Stimulated activated CD8-positive, alpha-beta memory T cell treated with anti-CD3 and anti-CD28 coated beads, Interleukin-7, amount 100 ng/mL, for 1 hour (primary cell): ENCODE measurements at places on chromosomes 1 and 21.

DNA sequence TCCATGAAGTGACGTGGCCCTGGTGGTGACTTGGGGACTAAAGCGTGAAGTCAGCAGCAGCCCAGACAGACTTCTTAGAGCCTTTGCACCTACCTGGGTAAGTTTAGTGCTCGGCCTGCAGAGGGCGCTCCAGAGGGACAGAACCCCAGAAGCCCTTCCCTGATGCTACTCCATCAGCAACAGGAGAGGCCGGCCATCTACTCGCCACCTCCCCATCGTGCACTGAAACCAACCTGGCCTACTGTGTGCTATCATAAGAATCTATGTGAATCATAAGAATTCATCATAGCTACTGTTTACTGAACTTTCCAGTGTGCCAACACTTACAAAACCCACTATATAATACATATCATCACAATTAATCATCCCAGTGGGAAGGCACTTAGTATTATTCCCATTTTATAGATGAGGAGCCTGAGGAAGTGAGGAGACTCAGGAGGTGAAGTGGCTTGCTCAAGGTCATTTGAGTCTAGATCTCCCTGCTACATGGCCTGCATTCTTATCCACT is 7.9 kb upstream of the EDN2 start:
- no peak for DNase-seq

DNA sequence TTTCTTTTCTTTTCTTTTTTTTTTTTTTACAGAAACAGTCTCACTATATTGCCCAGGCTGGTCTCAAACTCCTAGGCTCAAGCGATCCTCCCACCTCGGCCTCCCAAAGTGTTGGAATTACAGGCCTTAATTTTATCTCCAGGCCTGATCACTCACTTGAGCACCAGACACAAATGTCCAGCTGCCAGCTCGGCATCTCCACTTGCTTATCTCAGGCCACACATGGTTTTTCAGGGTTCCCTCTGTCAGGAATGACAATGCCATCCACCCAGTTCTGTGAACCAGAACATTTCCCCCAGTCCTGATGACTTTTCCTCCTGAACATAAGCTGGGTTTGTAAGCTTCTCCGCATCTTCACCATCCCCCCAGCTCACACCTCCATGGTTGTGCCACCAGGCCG is 44.6 kb upstream of the ZNF281 start:
- no peak for DNase-seq

DNA sequence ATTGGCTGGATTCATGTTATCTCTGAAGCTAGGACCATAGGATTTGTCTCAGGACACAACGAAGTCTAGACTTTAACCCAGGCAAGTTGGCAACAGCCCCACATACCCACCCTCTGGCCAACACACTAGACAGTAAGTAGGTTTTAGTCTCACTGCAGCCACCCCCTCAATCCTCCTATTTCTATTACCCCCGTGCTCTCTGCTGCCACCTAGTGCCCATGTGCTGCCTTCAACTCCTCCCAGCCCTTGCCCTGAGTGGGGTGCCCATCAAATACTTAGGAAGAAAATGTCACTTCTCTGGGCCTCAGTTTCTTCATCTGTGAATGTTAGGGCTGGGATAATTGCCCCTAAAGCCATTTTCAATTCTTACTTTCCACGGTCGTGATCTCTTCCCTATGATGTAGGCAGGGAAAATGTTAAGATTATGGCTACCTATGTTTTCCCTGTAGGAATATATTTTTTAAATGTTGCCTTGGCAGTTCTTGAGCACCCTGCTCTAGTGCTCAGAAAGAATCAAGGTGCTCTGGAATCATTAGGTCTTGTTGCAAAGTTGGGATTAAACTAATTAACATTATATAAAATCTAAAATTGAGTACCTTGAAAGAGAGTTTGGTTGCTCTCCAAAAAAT is 213.0 kb downstream of the LMX1A start:
- no peak for DNase-seq

GRCh38 chr1:12189328-12189682 is 22.5 kb downstream of the TNFRSF1B start:
- DNase-seq: no peak

DNA sequence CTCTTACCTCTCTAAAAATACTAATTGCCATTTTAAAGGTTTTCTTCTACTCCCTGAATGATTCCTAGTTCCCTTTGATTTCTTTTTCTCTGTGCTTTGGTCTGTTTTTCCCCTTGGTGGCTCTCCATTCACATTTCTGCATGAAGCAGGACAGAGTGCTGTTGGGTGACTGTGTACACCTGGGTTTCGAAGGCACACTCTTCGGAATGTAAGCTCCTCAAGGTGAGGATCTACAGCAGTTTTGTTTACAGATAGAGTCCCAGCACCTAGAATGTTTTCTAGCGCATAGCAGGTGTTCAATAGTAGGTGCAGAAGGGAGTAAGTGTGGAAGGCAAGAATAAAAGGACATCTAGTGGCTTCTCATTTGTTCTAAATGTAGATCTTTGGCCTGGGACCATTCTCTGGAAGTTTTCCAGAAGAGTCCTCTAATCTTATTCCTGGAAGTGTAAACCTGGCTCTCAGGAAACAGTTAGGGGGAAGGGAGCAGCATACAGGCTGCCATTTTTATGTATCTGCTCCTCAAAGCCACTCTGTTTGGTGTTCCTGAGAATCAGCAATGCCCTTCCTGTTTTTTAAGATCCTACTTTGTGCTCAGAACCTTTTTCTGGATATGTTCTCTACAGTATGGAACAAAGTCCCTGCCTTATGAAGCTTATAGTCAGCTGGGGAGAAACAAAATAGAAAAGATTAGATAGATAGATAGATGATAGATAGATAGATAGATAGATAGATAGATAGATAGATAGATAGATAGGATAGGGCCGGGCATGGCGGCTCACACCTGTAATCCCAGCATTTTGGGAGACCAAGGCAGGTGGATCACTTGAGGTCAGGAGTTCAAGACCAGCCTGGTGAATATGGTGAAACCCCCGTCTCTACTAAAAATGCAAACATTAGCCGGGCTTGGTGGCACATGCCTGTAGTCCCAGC is 22.8 kb upstream of the EFNA1 start:
- DNase-seq: no peak

- peak; percentile 54 for DNase-seq
Measured at GRCh38 chr1:8873506-8874229, 4.8 kb downstream of the ENO1 start.

- peak; percentile 23 for DNase-seq
Measured at GRCh38 chr1:223683586-223684487, 18.3 kb upstream of the CAPN8 start.

- DNase-seq: no peak
Measured at GRCh38 chr1:87325982-87326738, 2.5 kb upstream of the LMO4 start.

- DNase-seq: no peak
Measured at GRCh38 chr21:33977017-33977720, 61.6 kb upstream of the ATP5PO start.

GRCh38 chr21:45901061-45901690 is 80.4 kb upstream of the COL6A1 start:
- no peak for DNase-seq

DNA sequence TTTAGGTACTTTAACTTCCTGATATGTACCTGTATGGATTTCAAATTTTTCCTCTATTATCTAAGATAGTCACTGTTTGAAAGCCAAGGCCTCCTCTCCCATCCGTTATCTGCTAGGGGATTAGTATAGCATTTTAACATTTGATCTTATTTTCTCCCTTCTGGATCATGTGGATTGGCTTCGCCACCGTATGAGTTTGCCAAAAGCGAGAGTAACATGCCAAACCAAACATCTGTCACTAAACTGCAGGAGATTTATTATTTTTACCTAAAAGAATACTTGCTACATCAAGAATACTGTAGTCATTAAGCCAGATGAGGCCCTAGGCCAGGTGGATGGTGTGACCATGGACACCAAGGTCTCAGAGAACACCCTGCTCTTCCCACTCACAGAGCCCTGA is 28.5 kb upstream of the EEIG2 start:
- no peak for DNase-seq

DNA sequence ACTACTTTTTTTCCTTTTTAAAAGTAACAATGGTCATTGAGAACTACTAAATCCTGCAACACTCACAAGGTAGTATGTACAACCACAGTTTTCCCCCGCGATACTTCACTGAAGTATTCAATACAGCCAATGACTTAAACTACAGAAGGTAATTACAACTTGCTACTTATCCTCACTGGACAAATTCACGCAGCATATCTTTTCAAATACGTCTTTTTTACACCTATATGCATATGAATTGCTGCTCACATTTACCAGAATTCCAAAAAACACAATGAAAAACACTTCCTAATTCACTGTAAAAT is 12.4 kb downstream of the NRIP1 start:
- DNase-seq: no peak

DNA sequence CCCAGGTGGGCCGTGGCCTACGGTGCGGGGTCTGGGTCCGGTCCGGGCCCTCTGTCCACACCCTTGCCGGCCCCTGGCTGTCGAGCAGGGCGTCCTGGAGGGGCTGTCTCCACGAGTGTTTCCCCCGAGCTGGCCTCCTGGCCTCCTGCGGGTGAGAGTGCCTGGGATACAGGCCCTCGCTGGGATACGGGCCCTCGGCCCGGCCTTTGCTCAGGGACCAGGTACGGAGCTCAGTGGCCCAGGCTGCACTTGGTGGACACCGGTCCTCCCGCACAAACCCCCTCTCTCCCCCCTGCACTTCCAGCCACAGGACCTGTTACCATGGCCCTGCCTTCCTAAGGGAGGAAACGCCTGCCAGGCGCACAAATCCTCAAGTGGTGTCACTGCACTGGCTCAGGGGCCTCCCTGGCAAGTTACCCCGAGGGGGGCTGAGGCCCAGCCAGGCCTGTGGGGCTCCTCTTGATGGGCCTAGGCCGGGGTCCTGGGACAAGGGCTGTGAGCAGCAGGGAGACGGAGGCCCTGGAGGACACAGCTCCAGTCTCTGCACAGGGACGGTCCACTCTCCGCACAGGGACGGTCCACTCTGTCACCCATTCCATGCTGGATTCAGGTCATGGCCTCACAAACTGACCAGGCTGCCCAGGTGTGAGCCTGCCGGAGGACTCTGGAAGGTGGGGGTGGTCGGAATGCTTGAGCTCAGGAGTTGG is 18.2 kb upstream of the RNF223 start:
- no peak for DNase-seq

GRCh38 chr1:26697978-26698849 is 2.4 kb downstream of the ARID1A start:
- no peak for DNase-seq

DNA sequence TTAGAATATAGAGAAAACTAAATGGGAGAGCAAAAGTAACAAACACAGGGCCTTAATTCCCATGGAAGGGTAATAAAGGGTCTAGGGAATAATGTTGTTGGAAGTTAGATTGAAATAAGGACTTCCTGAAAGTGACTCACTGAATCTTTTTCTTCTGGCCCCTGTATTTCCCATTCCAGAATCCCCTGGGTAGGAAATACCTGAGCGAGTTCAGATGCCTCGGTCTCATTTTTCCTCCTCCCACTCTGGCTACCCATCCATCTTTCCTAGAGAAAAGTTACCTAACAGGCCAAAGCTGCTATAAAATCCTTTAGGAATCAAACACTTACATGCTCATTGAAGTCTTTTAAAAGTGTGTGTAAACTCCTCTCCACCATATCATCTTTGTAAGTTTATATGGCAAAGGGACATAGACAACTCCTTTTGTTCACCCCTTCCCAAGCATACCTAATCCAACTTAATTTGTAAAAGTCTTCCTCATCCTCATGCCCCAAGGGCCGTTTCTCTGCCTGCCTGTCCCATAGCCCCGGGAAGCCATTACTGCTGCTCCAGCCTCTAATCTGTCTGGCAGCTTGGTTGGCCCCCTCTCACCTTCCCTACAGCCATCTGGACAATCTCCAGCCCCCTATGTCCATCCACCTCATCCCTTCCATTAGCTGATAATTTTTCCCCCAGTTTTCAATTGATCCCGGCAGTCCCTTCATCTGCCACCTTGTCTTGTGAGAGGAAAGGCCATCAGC is 3.3 kb upstream of the MEF2D start:
- DNase-seq: no peak

- DNase-seq: no peak
Measured at GRCh38 chr1:43044572-43045361, 86.1 kb upstream of the SLC2A1 start.

- no peak for DNase-seq
Measured at GRCh38 chr1:47507881-47508701, 70.2 kb downstream of the FOXD2 start.

DNA sequence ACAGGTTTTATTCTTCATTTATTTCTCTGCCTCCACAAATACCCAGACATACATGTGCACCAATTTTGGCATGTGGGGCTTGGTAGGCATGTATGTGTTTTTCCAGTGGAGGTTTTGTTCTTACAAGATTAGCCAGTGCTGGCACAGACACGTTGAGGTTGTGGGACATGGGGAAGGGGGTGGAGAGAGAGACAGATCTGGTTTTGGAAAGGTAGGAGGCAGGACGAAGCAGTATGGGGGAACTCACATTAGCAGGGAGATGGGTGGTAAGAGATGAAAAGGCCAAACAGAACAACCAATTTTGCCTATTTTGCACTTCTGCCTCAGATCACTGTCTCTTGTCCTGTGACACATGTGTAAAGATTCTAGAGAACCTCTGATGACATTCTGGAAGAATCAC is 166.1 kb upstream of the HMGB4 start:
- no peak for DNase-seq

DNA sequence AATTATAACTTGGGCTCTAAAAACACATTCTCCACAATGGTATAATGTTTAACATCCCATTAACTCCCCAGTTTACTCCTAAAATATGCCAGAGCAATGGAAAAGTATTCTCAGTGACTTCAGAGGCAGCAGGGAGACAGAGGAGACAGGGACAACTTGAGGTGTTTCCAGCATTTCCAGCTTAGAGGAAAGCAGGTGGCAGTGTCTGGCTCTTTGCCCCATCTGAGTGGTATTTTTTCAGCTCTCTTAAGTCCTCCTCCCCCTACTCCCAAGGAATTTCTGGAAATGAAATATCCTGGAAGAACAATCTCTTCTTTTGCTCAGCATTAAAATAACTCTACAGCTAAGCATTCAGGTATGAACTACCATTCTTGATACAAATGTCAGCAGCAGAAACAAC is 10.8 kb upstream of the ERMAP start:
- DNase-seq: no peak

DNA sequence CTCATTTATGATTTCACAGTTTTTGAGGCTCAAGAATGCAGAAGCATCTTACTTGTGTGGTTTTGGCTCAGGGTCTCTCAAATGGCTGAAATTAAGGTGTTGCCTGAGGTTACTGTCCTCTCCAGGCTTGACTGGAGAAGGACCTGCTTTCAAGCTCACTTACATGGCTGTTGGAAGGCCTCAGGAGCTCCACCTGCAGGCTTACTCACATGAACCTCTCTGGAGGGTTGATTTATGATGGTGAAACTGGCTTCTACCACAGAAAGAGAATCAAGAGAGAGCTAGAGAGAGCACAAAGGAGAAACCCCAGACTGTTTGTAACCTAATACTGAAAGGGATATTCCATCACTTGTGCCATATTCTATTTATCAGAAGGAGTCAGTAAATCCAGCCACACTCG is 6.2 kb upstream of the KCNK2 start:
- no peak for DNase-seq
